ENCODE measurements at places on chromosomes 4 and X.
A peak's percentile ranks its signal among the peaks of the same experiment; 100 is the strongest.

DNA sequence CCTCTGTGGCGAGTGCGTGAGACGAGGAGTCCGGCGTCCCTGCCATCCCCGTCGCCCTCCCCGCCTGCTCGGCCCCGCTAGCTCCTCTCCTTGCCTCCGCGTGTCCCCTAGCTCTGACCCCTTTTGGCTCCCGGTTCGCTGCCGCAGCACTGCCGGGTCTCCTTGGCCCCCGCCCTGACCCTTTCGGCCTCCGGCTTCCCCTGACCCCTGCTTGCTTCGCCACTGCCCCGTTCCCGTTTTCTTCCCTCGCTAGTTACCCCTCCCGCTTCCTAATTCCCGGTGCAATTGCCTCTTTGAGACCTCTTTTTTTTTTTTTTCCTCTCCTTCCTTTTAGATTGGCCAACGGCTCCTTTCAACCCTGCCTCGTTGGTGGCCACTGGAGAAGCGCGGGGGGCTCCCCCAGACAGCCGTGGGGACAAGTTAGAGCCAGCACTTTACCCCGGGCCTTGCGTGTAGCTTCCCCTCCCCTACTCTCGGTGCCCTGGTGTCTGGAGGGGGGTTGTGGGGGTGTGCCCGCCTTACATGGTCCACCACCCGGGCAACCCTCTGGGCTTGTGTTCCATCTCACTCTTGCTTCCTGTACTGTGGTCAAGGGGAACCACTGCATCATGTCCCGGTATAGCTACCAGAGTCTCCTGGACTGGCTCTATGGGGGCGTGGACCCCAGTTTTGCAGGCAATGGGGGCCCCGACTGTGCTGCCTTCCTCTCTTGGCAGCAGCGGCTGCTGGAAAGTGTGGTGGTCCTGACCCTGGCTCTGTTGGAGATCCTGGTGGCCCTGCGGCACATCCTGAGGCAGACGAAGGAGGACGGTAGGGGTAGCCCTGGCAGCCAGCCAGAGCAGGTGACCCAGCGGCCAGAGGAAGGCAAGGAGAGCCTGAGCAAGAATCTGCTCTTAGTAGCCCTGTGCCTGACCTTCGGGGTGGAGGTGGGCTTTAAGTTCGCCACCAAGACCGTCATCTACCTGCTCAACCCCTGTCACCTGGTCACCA is 548 bp downstream of the TMEM164 start:
- no peak for DNase-seq

DNA sequence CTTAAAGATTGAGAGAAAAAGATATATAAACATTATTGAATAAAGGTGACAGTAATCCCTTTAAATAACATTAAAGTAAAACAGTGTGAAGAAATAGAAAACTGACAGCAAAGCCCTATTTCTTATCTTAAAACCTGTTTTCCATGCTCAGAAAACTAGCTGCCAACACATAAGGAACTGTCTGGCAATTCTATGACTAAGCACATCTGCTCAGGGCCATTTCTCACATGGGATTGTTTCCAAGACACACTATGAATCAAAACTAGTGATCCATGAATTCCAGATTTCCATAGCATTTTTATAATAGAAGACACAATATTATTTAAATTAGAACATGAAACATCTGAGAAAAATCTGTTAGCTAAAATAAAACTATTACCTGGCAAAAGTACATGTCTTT is 113.4 kb downstream of the SCLT1 start:
- peak; percentile 29 for DNase-seq

GRCh38 chr4:10051517-10052135 is 30.3 kb upstream of the SLC2A9 start:
- DNase-seq, result no peak

DNA sequence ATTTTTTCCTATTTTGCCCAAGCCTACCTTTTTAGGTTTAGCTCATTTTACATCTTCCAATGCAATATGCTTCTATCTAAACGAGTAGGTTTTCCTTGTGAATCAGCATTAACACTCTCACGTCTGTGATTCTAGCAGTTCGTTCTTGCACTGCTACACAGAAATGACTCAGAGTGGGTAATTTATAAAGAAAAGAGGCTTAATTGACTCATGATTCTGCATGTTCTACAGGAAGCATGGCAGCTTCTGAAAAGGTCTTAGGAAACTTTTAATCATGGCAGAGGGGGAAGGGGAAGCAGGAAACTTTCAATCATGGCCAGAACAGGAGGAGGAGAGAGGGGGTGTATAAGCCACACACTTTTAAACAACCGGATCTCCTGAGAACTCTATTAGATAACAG is 44.9 kb downstream of the SPANXN1 start:
- no peak for DNase-seq

DNA sequence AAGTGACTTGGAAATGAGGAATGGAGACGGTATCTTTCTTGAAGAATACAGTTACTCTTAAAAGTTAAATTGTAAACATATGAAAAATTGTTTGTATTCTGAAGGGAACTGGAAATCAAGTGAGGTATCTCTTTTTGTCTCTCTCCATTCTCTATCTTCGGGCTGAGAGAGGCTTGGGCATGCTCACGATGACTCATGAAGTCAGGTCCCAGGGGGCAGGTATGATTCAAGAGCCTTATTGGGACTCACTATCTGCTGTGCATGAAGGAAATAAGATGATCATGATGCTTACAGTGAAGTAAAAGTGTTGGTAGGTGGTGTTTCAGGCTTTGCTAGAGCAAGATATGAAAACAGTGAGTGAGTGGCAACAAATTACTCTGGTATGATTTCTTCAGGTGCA is 200.4 kb upstream of the PITX2 start:
- no peak for DNase-seq

DNA sequence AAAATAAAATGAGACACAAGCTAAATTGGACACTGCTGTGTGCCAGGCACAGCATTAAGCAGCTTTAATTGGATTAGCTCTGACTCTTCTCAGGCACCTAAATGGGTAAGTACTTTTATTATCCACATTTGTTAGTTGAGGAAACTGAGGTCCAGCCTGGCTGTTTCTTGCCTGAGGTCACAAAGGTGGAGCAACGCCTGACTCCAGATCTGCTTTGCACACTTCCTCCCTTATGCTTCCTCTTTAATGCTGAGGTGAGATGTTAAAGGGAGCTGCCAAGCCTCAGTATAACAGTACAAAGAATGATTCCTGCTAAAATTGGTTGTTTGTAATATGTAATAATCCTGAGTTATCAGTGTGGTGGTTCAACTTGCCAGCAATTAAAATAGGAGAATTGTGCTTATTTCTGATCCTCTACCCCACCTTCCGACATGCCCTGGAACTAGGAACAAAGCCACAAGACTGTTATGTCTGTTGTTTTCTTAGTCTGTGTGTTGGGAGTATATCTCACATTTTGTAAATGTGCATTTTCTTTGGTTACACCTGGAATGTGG is 74.4 kb downstream of the AFF1 start:
- no peak for DNase-seq

DNA sequence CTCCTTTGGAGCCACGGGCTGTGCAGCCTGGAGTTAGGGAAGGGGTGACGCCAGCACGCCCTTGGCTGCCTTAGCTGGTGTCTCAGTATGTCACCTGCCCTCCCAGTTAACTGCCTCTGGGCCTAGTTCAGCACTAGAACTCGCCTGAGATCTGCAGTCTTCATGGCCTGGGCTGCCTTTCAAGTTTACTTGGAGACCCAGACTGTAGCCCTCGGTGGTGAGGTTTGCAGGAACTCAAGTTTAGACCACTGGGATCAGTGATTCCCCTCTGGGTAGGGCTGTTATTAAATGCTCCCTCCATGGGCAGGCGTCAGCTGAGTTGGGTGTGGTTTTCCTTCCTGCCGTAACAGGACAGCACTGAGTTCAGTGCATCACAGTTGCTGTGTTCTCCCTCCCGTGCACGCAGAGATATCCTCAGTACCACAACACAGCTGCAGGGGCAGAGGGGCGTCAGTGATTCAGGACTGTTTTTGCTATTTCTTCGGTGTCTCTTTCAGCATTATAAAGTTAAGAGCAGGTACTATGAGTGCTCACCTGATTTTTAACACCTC is 30.5 kb downstream of the PLAC8 start:
- DNase-seq, result no peak

DNA sequence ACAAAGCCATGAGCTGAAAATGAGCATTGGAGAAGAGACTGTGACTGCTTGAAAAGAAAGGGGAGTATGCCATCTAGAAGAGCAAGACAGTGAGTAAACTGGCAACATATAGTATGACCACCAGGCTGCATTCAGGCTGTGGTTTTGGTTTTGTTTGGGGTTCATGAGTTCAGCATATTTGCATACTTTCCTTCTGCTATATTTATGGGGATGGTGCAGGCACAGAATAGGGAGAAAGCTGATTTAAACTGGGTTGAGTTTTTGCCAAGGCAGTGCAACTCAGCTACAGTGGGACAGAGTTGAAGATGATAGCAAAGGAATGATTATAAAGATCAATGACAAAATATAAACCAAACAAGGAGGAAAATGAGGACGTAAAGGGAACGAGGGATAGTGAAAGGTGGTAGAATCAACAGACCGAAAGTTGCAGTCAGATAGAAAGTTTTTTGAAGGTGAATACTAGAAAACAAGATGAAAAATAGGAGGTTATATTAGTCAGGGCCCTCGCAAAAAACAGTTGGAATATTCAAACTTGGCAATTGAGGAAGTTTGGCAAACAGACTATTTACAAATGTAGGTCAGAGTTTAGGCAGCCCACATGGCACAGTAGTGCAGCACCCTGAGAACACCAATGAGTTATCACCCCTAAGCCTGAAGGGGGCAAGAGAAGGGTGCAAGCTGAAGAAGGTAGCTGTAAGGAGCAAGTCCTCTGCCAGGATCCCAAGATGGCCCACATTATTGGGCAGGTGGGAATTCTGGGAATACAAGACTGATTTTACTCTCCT is 114.8 kb upstream of the MAP9 start:
- DNase-seq, result no peak

DNA sequence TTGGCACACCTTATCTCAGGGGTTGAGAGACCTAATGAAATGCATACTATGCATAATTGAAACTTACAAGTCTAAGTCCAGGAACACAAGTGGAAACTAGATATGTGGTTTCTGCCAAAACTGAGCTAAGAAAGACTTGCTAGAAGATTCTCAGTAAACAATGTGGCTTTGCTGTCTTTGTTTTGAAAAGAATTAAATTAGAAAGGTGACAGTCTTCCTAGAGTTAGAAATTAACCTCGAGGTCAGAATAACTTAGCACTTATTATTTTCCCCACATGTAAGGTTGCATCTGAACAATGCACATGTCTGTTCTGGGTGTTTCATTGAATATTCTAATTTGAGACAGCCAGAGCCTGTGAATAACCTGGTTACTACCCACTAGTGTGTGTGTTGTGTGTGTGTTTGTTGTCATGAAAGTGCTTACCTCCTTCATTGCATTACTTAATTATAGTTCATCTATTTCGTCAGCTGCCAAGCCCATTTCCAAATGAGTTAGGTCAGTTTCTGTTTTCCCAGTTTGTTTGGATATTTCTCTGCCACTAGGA is 1.5 kb downstream of the EREG start:
- no peak for DNase-seq

GRCh38 chrX:153927922-153928760 is 2.1 kb upstream of the ARHGAP4 start:
- peak; percentile 92 for DNase-seq

- no peak for DNase-seq
These were observed 1.3 kb downstream of the ASB12 start for GRCh38 chrX:64229154-64229553.

- no peak for DNase-seq
These were observed 588.3 kb downstream of the SPRY1 start for GRCh38 chr4:123984886-123985285.

GRCh38 chr4:3388471-3389232 is 53.1 kb upstream of the HGFAC start:
- peak; percentile 68 for DNase-seq

DNA sequence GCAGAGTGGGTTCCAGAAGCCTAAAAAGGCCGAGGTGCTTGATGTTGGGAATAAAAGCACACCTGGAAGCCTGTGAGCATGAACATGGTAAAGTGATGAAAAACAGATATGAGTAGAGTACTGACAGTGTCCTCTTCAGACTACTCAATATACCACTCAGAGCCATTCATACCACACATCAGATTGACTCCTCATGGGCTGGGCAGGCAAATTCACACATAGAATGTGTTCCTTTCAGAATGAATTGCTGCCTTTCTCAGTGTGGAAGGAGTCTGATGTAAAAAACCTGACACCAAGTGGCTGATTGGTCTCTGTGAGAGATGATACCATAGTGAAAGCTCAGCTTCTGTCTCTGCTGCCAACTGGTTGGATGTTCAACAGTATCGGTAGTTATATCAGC is 442.7 kb downstream of the RAPGEF2 start:
- DNase-seq, result no peak

DNA sequence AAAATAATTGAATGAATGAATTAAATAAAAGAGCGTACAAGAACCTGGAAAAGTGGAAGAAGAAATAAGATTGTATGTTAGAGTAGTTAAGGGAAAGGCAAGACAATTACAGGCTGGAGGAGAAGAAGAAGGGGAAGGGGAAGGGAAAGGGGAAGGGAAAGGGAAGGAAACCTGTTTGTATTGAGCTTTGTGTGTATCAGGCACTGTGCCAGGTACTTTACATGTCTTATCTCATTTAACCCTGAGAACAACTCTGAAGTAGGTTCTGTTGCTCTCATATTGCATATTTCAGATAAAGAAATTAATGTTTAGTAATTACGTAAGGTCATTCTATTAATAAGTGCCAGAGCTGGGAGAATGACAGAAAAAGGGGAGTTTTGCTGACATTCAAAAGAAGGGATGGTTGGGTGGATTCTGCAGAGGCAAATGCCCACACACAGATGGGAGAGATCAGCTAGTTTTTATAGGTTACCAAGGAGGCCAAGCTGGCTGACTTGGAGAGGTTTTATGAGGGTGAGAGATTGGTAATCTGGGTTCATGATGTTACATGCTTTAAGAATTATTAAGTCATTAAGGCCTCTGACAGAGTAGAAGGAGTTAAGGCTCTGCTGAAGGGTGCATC is 92.3 kb upstream of the LCORL start:
- no peak for DNase-seq

- DNase-seq, result no peak
These were observed 62.8 kb upstream of the DIAPH2 start for GRCh38 chrX:96621811-96622210.

- no peak for DNase-seq
These were observed 31.4 kb downstream of the VCX2 start for GRCh38 chrX:8139716-8140115.

GRCh38 chrX:43467608-43468234 is 188.4 kb upstream of the MAOA start:
- DNase-seq, result no peak

GRCh38 chr4:38068107-38068506 is 107.9 kb downstream of the PTTG2 start:
- no peak for DNase-seq

GRCh38 chrX:20653070-20653469 is 386.4 kb upstream of the RPS6KA3 start:
- no peak for DNase-seq

- DNase-seq, result no peak
These were observed 283.1 kb downstream of the HNRNPD start for GRCh38 chr4:82090717-82091116.

- DNase-seq, result no peak
These were observed 347.8 kb downstream of the GRID2 start for GRCh38 chr4:92651536-92651935.

DNA sequence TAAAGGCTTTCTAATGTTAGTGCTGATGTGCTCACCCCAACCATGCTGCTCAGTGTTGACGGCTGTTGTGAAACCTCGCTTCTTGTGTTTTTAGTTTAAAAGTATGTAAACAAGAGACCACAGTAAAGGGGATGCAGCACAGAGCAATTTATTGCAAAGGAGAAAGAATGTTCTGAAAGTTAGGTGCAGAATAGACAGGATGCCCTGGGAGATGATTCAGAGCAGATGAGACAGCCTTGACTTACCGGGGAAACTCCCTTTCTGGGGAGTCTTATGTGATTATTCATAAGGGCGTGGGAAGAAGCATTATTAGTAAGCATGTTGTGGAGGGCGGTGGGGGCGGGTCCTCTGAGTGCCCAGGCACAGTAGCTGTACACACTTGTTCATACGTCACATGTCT is 47.7 kb downstream of the EVC start:
- peak; percentile 98 for DNase-seq

Measured in BJ (cell line).